ENCODE measurements at places on chromosomes 5 and 9.
A peak's percentile ranks its signal among the peaks of the same experiment; 100 is the strongest.

- DNase-seq = no peak
Observed at GRCh38 chr5:148343046-148343407, 7.7 kb downstream of the SPINK9 start.

- no peak for DNase-seq
Observed at GRCh38 chr5:93930098-93930497, 188.7 kb upstream of the POU5F2 start.

DNA sequence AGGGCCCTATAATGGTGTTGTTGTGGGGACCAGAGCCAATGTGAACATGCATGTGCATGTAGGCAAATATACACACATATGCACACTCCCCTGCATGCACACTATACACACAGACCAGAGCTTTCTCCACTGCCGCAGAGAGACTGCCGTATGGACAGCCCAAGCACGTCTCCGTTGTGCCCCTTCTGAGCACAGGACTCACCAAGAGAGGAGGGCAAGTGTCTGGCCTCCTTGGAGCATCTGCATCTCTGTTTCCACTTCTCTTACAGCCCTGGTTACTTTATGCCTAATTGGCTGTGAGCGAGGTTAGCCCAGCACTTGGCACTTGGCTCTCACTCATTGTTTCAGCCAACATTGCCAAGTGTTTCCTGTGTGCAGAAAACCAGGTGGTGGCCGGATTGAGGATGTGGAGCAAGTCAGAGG lies 30.4 kb downstream of the CSF2 start:
- no peak for DNase-seq

GRCh38 chr5:171157775-171158174 lies 151.3 kb upstream of the TLX3 start:
- DNase-seq = no peak

DNA sequence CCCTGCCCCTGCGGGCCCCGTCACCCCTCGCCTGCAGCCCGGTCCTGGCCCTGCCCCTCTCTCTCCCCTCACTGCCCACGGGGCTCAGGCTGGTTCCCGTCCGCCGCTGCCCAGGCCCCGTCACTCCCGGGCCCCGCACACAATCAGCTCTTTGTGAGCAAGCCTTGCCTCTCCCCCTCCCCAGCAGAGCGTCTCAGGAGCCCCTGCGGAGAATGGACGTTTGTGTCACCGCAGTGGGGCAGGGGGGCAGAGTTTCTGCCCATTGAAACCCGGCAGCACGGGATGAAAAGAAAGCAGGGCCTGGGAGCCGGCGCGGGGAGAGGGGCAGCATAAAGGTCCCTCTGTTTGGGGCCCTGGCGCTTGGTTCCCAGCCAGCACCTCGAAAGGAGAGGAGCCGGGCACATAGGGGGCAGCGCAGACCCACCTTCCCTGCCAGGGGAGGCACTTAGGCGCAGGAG lies 13.5 kb upstream of the NUP214 start:
- peak; percentile 36 for DNase-seq

All from lung (tissue), 17 donors.